Hepatocyte (in vitro differentiated cells): ENCODE measurements at places on chromosomes 5 and 9. TPM values are rescaled to one million over a fixed set of nuclear protein-coding genes. Genes with fewer than 3 reads are reported as not detected.

DNA sequence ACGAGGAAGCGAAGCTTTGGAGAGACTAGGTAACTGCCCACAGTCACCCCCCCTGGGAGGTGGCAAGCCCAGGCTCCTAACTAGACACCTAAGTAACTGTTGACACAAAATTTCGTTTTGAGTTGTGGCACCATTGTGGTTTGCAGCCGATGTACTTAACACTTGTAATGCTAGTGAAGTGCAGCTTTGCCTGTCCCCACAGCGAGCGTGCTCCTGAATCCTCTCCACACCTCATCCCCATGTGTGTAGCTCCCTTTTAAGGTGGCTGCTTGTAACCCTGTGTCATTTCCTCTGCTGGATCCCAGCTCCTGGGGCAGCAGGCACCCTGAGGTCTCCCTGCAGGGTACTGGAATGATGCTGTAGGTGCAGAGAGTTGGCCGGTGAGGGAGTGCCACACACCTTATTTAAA is 114.9 kb downstream of the TRIO start:
- no peak overlapping the region for H3K27ac ChIP-seq
- H3K27me3 ChIP-seq, result no peaks in the 10 kb centered on the region
- H3K36me3 ChIP-seq, result no peaks in the 10 kb centered on the region
- no peak overlapping the region for H3K4me3 ChIP-seq
- peaks cover 5% of the 10 kb centered on the region for H3K4me1 ChIP-seq
- DNase-seq, result no peak

DNA sequence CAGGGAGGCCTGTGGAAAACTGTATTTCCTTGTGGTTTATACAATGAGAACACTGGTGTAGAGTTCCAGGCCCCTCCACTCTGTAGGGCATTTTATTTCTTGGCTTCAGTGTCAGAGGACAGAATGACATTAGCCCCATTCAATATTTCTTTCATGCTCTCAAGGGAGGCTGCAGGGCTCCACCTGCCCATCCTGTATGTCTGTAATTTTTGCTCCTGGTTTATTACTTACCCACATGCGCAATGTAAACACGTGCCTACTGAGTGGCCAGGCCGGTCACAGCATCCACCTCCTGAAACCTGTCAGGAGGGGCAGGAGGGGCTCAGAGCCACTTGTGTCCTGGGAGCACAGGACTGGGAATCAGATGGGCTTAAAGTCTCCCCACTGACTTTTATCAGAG is 82.4 kb downstream of the GADD45G start:
- H3K36me3 ChIP-seq, result no peaks in the 10 kb centered on the region
- no peaks in the 10 kb centered on the region for H3K27me3 ChIP-seq
- H3K4me3 ChIP-seq, result no peak overlapping the region
- no peaks in the 10 kb centered on the region for H3K4me1 ChIP-seq
- peak overlapping the region; percentile 62 for H3K27ac ChIP-seq

DNA sequence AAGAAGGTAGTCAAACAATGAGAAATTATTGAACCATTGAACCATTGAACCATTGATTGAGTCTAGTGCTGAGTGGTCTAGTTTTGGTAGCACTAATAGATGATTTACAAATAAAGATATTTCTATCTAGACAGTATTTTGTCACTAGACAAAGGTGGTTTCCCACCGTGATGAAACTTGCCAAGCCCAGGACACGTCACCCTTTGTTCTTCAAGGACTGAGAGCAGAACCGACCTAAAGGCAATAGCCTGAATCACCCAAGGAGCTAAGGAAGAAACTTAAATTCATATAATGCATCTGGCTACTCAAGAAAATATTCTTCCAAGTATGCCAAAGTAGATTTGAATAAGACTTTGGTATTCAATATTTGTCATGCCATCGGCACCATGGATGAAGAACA is 103.3 kb downstream of the ESM1 start:
- peaks cover 23% of the 10 kb centered on the region for H3K27me3 ChIP-seq
- H3K4me1 ChIP-seq, result peaks cover 1% of the 10 kb centered on the region
- H3K27ac ChIP-seq, result no peak overlapping the region
- no peak for DNase-seq

- peak; percentile 34 for DNase-seq
- H3K27me3 ChIP-seq, result no peaks in the 10 kb centered on the region
- no peak overlapping the region for H3K4me3 ChIP-seq
These were observed 530.1 kb upstream of the DMAC1 start for GRCh38 chr9:8329561-8330283.

TMEM252 gene
- 0.16 and 0.41 TPM in 2 replicates for polyA plus RNA-seq

- no peak for DNase-seq
- H3K4me3 ChIP-seq, result no peak overlapping the region
- H3K27ac ChIP-seq, result no peak overlapping the region
- H3K36me3 ChIP-seq, result no peaks in the 10 kb centered on the region
- H3K27me3 ChIP-seq, result peaks cover 2% of the 10 kb centered on the region
These were observed 5.3 kb upstream of the NDUFS4 start for GRCh38 chr5:53555160-53555559.

SLC44A1 gene
- polyA plus RNA-seq, result 26.4 and 31.3 TPM in 2 replicates

AK6 gene
- polyA plus RNA-seq, result 74.1 and 89.7 TPM in 2 replicates

ZNF608 gene
- polyA plus RNA-seq, result 12.4 and 19.8 TPM in 2 replicates

DNA sequence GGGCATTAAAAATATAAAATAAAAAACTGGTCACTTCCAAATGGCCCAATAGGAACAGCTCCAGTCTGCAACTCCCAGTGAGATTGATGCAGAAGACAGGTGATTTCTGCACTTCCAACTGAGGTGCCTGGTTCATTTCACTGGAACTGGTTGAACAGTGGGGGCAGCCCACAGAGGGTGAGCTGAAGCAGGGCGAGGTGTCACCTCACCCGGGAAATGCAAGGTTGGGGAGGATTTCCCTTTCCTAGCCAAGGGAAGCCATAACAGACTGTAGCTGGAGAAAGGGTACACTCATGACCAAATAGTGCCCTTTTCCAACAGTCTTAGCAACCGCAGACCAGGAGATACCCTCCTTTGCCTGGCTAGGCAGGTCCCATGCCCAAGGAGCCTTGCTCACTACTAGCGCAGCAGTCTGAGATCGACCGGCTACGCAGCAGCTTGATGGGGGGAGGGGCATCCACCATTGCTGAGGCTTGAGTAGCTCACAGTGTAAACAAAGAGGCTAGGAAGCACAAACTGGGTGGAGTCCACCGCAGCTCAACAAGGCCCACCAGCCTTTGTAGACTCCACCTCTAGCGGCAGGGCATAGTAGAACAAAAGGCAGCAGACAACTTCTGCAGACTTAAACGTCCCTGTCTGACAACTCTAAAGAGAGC is 12.7 kb downstream of the RLN1 start:
- DNase-seq, result peak; percentile 60
- H3K4me3 ChIP-seq, result no peak overlapping the region
- H3K27ac ChIP-seq, result no peak overlapping the region
- H3K27me3 ChIP-seq, result no peaks in the 10 kb centered on the region
- no peaks in the 10 kb centered on the region for H3K36me3 ChIP-seq

GRCh38 chr9:133603135-133603927 is 5.9 kb downstream of the FAM163B start:
- no peak overlapping the region for H3K27ac ChIP-seq
- no peaks in the 10 kb centered on the region for H3K36me3 ChIP-seq
- peaks cover 9% of the 10 kb centered on the region for H3K27me3 ChIP-seq
- no peak for DNase-seq
- H3K4me1 ChIP-seq, result no peaks in the 10 kb centered on the region

PDCD1LG2 gene
- not detected in 2 replicates for polyA plus RNA-seq

HSPB3 gene
- 0.41 and 0.77 TPM in 2 replicates for polyA plus RNA-seq

DNA sequence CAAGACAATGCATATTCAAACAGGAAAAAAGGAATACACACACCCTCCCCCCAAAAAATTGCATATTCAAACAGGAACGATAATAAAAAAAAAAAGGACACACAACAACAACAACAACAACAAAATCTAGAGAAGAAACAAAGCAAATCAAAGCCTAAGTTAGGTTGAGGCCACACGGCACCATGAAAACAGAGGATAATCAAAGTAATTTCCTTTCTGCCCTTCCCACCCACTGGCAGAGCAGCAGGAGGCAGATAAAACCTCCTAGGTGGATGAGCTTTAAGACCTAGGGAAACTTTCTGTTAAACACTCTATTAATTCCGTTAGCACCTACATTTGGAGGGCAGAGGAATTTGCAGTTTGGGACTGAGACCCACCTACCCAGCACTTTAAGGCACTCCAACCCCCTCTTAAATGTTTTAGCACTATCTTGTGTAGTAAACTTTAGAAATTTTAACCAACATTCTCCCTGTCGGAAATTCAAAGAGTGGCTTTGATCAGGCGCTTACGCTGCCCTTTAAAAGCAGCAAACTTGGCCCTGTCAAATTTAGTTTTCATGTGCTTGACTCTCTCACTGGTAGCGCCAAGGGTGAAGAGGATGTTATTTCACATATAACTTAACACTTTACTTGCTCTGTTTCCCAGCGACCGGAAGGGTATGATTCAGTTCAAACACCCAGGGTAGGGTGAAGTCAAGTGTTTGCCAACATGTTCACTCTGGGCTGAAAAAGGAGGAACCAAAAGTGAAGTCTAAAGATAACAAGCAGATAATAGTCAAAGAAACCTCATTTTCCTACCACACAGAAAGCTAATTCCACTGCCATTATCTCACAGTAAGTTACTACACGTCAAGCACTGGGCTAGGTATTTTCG is 9.2 kb downstream of the ENC1 start:
- H3K27ac ChIP-seq, result peak overlapping the region; percentile 79
- H3K27me3 ChIP-seq, result no peaks in the 10 kb centered on the region
- H3K36me3 ChIP-seq, result no peaks in the 10 kb centered on the region
- peaks cover 47% of the 10 kb centered on the region for H3K4me1 ChIP-seq

- DNase-seq, result no peak
- no peaks in the 10 kb centered on the region for H3K4me1 ChIP-seq
- H3K27me3 ChIP-seq, result no peaks in the 10 kb centered on the region
These were observed 182.8 kb upstream of the SLC27A6 start for GRCh38 chr5:128782446-128782845.

- peak overlapping the region; percentile 17 for H3K27ac ChIP-seq
- DNase-seq, result no peak
- H3K27me3 ChIP-seq, result no peaks in the 10 kb centered on the region
- no peak overlapping the region for H3K4me3 ChIP-seq
- no peaks in the 10 kb centered on the region for H3K36me3 ChIP-seq
These were observed 129.5 kb downstream of the TTLL11 start for GRCh38 chr9:121963528-121963995.

- no peak overlapping the region for H3K4me3 ChIP-seq
- DNase-seq, result no peak
- no peaks in the 10 kb centered on the region for H3K36me3 ChIP-seq
- H3K27me3 ChIP-seq, result no peaks in the 10 kb centered on the region
- peak overlapping the region; percentile 97 for H3K27ac ChIP-seq
These were observed 84.0 kb downstream of the RGS3 start for GRCh38 chr9:113547501-113547900.

DNA sequence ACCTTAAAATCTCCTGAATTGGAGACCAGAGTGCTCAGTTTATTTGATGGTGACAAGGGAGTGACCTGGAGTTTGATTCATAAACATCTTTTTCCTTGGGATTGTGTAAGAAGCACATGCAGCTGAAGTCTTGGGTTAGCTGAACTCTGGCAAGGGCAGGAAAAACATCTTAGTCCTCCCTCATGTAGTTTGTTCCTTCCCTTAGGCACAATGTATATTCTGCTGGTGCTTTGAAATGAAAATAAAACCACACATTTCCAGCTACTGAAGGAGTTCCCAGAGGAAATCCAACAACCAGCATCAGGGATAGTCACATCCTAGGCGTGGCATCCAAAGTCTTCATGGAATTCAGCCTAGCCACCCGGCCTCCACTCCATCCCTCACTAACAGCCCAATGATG is 95.2 kb upstream of the PAPPA start:
- H3K4me1 ChIP-seq, result no peaks in the 10 kb centered on the region
- no peak for DNase-seq
- no peak overlapping the region for H3K27ac ChIP-seq
- no peak overlapping the region for H3K4me3 ChIP-seq
- H3K36me3 ChIP-seq, result no peaks in the 10 kb centered on the region

- H3K4me1 ChIP-seq, result no peaks in the 10 kb centered on the region
- no peaks in the 10 kb centered on the region for H3K36me3 ChIP-seq
- H3K4me3 ChIP-seq, result no peak overlapping the region
- DNase-seq, result no peak
- H3K27ac ChIP-seq, result no peak overlapping the region
These were observed 58.4 kb downstream of the HABP4 start for GRCh38 chr9:96508227-96508940.

DNA sequence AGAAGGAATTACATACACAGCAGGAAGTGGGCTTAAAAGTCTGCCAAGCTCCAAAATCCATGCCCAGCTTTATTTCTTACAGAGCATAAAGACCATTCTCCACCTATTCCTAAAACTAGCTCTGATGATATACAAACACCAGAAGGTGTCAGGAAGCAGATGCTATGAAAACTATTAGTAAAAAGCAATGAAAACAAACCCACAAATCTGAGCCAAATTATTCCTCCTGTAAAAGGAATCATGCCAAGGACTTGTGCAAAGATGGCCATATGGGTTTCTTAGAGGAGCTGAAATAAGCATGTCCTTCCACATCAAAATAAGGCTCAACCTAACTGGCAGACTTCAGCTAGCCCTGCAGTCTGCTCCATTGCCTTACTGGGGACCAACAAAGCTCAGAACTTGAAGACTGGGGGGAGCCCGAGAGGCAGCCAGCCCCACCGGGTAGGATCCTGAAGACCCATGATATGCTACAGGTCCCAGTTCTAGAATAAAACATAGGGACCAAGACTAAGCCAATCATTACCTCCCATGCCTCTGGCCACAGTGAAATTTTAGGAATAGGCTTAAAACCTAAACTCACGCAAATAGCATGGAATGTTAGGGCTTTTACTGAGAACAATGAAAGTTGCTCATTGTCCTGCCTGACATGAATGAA is 42.8 kb upstream of the GABRP start:
- no peaks in the 10 kb centered on the region for H3K4me1 ChIP-seq
- H3K27me3 ChIP-seq, result no peaks in the 10 kb centered on the region
- H3K27ac ChIP-seq, result no peak overlapping the region
- H3K4me3 ChIP-seq, result no peak overlapping the region

TEX10 gene
- 18.3 and 21.8 TPM in 2 replicates for polyA plus RNA-seq

TRPM3 gene
- polyA plus RNA-seq, result 0.68 and 0.86 TPM in 2 replicates

DNA sequence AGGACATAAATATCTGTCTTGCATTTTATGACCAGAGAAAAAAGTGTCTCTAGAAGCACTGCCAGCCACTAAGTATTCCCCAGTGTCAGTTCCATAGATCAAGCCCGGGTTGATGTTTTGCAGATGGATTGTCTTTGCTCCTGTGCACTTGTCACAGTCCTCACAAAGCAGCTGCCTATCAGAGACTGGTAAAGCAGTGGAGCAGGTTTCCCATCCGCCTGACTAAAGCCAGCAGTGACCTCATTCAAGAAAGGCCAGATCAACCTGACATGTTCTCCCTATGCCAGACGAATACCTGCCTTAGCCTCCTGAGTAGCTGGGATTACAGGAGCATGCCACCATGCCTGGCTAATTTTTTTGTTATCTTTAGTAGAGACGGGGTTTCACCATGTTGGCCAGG is 26.8 kb upstream of the GARNL3 start:
- H3K4me3 ChIP-seq, result no peak overlapping the region
- no peak overlapping the region for H3K27ac ChIP-seq
- H3K27me3 ChIP-seq, result no peaks in the 10 kb centered on the region
- H3K4me1 ChIP-seq, result no peaks in the 10 kb centered on the region
- no peak for DNase-seq

- no peak overlapping the region for H3K27ac ChIP-seq
- no peak for DNase-seq
- peaks cover under 1% of the 10 kb centered on the region for H3K4me1 ChIP-seq
- no peaks in the 10 kb centered on the region for H3K36me3 ChIP-seq
- no peak overlapping the region for H3K4me3 ChIP-seq
These were observed 64.9 kb downstream of the GNAQ start for GRCh38 chr9:77966718-77967117.

- no peak overlapping the region for H3K4me3 ChIP-seq
- no peak overlapping the region for H3K27ac ChIP-seq
- no peaks in the 10 kb centered on the region for H3K36me3 ChIP-seq
- no peaks in the 10 kb centered on the region for H3K27me3 ChIP-seq
- no peak for DNase-seq
These were observed 61.3 kb downstream of the DROSHA start for GRCh38 chr5:31470608-31471007.
